Thoracic aorta (tissue), 2 donors: ENCODE measurements at places on chromosomes 2 and 18. TPM values are rescaled to one million over a fixed set of nuclear protein-coding genes. Genes with fewer than 3 reads are reported as not detected.

DNA sequence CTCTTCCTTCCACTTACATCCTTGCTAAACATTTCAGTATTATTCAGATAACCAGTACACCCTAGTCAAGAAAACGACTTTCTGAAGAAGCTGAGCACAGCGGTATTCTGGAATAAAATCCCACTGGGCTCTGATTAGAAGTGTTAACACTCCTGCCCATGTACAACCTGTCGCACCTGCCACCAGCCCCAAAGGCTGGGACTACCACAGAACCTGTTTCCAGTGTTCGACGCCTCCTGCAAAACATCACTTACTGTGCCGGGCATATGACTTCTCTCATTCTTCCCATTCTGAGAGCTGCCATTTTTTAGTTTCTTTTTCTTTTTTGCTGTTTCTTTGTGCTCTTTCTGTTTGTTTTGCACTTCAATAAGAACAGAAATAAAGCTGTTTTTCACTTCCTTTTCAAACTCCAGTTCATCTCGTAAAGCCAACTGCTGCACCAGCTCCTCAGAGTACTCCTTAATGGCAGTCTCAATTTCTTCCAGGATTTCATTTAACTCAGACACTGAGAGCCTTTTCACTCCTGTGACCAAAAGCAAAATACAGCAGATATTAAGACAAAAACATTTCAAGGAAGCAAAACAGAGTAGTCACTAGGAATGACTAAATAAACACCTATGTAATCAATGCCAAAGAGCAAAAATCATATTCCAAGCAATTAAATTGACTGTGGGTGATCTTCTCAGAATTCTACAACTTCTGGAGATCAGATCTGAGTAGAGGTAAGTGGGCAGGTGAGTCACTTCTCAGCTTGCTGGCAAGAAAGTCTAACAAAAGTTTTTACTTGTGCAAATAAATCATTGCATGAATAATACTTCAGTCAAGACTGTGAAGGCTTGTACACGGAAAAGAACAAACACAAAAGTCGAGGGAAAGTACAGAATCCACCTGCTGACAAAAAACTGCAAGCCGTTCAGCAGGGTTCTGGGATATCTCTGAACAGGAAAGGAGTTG, 19.3 kb downstream of the FEZ2 start:
- peaks cover 27% of the 10 kb centered on the region for H3K36me3 ChIP-seq
- H3K27me3 ChIP-seq = no peaks in the 10 kb centered on the region
- no peak overlapping the region for H3K27ac ChIP-seq
- H3K4me3 ChIP-seq = no peak overlapping the region

DNA sequence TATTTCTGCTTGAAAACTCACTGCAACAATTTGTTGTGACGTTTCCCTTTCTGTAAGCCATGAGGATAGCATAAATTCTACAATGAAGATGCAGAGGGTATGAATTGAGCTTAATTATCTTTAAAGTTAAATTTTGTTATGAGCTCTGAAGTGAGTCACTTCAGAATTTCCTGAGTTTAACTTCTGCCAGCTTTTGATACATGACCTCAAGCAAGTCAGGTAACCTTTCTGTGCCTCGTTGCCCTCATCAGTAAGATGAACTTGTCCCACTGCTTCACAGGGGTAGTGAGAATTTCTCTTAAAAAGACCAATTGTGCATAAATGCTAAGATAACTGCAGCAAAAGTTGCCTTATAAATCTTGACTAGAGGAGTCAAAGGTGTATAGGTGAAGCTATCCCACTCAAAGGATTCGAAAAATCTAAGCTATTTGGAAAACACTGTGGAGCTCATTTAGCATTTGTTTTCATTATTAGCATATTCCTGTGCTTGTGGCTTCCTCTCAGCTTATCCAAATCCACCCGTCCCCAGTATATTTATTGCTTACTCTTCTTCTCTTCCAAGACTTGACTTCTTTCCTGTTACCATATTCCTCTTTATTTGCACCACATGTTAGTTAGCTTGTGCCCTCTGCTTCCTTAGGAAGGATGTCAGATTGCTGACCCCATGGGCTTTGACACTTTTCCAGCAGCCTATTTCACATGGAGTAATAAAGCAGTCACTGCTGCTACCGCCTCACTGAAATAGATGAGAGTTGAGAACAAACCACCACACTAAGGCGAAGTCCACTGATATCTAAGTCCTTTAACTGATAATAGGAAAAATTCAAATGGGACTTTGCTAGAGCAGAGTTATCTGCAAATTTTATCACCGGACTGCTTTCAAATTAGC, 428.6 kb downstream of the ERBB4 start:
- H3K27me3 ChIP-seq = no peaks in the 10 kb centered on the region
- H3K36me3 ChIP-seq = no peaks in the 10 kb centered on the region
- no peak overlapping the region for H3K27ac ChIP-seq
- no peak overlapping the region for H3K4me3 ChIP-seq

DNA sequence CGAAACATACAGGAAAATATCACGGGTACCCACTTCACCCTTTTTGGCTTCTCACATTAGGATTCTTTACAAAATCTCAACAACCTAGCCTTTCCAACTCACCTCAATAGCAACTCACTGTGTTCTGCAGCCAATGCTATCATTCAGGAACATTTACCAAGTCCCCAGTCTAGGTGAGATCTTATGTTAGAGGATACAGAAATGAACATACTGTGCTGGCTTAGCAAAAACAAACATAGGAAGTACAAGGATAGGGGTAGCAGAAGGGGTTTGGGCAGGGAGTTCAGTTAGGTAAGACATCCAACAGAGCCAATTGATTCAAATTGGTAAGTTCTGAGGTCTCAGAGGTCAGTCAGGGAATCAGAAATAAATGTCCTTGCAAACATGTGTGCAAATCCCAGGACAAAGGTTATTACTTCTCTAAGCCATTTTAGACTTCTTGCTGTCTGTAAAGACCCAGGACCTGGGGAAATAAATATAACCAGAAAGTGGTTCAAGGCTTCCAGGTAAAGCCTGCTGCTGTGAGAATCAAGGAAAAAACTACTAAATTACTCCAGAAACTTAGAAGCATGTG, 556.3 kb upstream of the CHAC2 start:
- no peak overlapping the region for H3K4me3 ChIP-seq
- no peaks in the 10 kb centered on the region for H3K4me1 ChIP-seq
- DNase-seq = no peak
- H3K36me3 ChIP-seq = no peaks in the 10 kb centered on the region
- no peak overlapping the region for H3K27ac ChIP-seq
- H3K27me3 ChIP-seq = no peaks in the 10 kb centered on the region

DNA sequence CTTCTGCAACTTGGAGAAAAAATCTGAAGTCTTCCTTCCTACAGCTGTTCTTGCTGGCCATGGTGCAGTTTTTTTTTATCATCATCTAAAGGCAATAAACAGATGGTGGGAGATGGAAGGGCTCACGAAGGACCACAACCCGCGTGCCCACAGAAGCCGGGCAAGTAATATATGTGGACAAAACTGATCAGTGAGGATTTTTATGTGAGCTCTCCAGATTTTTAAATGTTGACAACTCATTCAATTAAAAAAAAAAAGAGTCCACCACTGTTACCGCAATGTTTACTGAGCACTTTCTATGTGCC, 55.9 kb upstream of the CREB1 start:
- no peaks in the 10 kb centered on the region for H3K36me3 ChIP-seq
- no peak overlapping the region for H3K4me3 ChIP-seq
- no peaks in the 10 kb centered on the region for H3K4me1 ChIP-seq
- no peak for DNase-seq
- no peak overlapping the region for H3K27ac ChIP-seq

The RAX gene
- total RNA-seq = not detected
